ENCODE measurements at places on chromosomes 6 and 20. TPM values are rescaled to one million over a fixed set of nuclear protein-coding genes. Genes with fewer than 3 reads are reported as not detected.
A peak's percentile ranks its signal among the peaks of the same experiment; 100 is the strongest.

GRCh38 chr6:1527073-1527457, 82.7 kb upstream of the FOXC1 start:
- H3K27ac ChIP-seq = peak overlapping the region; percentile 88
- DNase-seq = peak; percentile 62
- peaks cover 79% of the 10 kb centered on the region for H3K4me1 ChIP-seq
- H3K4me3 ChIP-seq = no peak overlapping the region
- peaks cover 13% of the 10 kb centered on the region for H3K36me3 ChIP-seq

GRCh38 chr20:48908656-48909319, 12.7 kb upstream of the ARFGEF2 start:
- H3K27me3 ChIP-seq = peaks cover 3% of the 10 kb centered on the region
- H3K4me3 ChIP-seq = no peak overlapping the region
- no peaks in the 10 kb centered on the region for H3K36me3 ChIP-seq
- no peak overlapping the region for H3K27ac ChIP-seq
- no peak for DNase-seq

- H3K36me3 ChIP-seq = no peaks in the 10 kb centered on the region
- no peak for DNase-seq
- H3K27me3 ChIP-seq = peaks cover 25% of the 10 kb centered on the region
- H3K4me1 ChIP-seq = peaks cover 2% of the 10 kb centered on the region
- no peak within 1 kb of the TSS for H3K27ac ChIP-seq
- no peak within 1 kb of the TSS for H3K4me3 ChIP-seq
These were observed at the start of gene NHSL1 for GRCh38 chr6:138499303-138500018. NHSL1 (minus strand) TSS chr6:138499494; CDS start chr6:138499290, 204 bp downstream.

GRCh38 chr20:14866841-14867514, 529.6 kb upstream of the FLRT3 start:
- no peak for DNase-seq
- H3K27ac ChIP-seq = no peak overlapping the region
- H3K4me1 ChIP-seq = no peaks in the 10 kb centered on the region
- no peak overlapping the region for H3K4me3 ChIP-seq

- peaks cover 13% of the 10 kb centered on the region for H3K27me3 ChIP-seq
- peaks cover 12% of the 10 kb centered on the region for H3K4me1 ChIP-seq
- H3K27ac ChIP-seq = no peak overlapping the region
- H3K36me3 ChIP-seq = no peaks in the 10 kb centered on the region
- no peak overlapping the region for H3K4me3 ChIP-seq
- no peak for DNase-seq
These were observed 270.4 kb upstream of the CITED2 start for GRCh38 chr6:139644821-139645220.

DNA sequence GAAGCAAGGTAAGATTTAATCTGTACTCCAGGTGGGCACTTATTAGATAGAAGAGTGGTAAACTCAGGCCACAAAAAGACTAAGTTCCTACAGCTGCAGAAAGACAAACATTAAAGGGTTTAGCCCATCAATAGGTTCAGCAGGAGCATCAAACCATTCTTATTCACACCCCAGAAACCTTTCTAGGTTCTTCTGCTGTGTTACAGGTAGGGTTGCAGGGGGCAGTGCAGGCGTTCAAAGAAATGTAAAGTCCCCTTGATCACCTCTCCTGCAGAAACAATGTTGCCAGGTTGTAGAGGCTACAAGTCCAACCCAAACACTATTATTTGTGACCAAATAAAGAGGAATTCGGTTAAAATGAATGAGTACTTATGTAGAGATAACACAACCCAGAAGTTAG, 31.8 kb downstream of the PHACTR1 start:
- H3K27ac ChIP-seq = no peak overlapping the region
- no peak overlapping the region for H3K4me3 ChIP-seq
- no peaks in the 10 kb centered on the region for H3K36me3 ChIP-seq
- H3K4me1 ChIP-seq = no peaks in the 10 kb centered on the region
- H3K27me3 ChIP-seq = peaks cover 30% of the 10 kb centered on the region

- H3K36me3 ChIP-seq = no peaks in the 10 kb centered on the region
- H3K4me3 ChIP-seq = no peak overlapping the region
- no peak for DNase-seq
- H3K4me1 ChIP-seq = peaks cover 9% of the 10 kb centered on the region
These were observed 3.7 kb upstream of the TXNDC5 start for GRCh38 chr6:7914311-7914710.

Gene STX11
- 13.7 TPM for total RNA-seq

Gene PLA2G7
- not detected for total RNA-seq

Gene LY6G6D
- not detected for total RNA-seq

Gene CLPSL2
- not detected for total RNA-seq
